ENCODE measurements at places on chromosomes 13 and 19.

- DNase-seq, result no peak
Observed at GRCh38 chr13:66528944-66529576, 701.1 kb downstream of the PCDH9 start.

DNA sequence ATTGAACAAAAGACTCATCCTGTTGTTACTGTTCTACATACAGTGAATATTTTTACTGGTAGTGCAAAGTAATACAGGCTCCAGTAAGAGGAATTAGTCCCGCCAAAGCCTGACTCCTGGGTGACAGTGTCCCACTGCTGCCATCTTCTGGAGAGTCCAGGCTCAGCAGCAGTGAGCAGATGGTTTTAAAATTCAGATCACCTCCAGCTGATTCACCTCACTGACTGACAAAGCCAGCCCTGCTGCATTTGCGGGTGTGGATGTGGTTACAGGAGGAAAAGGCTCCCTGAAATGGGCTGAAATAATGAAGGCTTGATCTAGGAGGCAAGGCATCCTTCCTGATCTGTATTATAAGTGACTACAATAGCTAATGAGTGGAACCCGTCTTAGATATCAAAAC lies 18.3 kb downstream of the PABPC3 start:
- DNase-seq, result no peak

DNA sequence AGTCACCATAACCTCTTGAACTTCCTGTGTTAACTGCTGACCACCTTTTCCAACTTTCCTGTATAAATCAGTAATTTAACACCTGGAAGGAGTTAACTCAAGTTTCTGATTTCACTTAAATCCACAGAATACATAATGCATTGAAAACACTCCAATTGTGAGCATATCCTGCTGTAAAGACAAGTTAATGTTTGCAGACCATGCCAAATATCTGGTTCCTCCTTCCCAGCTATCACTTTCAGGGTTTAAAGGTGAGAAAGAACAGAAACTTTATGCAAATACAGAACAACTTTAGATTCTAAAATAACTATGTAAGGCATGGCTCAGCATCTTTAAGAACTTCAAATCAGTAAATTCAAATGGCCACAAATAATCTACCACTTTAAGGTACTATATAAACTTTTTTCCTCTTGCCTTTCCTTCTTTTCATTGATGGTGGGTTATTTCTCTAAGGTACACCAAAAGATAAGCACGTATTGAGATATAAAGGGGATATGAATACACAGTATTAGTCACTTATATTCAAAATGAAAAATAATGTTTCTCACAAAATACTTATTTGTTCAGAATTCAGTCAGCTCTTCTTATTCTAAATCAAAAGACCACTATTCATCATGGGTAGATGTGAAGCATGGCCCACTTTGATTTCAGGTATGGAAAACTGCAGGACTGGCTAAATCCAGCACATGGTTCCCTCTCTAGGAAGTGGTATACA lies 6.6 kb upstream of the TPTE2 start:
- DNase-seq, result no peak

DNA sequence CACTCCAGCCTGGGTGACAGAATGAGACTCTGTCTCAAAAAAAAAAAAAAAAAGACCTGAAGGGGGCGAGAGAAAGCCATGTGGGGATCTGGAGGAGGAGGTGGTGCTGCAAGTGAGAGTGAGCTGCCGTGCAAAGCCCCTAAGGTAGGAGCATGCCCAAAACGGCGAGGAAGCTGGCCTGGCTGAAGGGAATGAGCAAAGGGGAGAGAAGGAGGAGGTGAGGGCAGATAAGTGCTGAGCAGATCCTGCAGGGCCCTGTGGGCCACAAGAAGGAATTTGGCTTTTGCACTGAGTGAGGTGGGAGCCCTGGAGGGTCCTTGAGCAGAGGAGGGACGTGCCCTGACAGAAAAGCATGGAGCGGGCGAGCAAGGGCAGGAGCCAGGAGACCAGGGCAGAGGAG lies 19.4 kb upstream of the ADGRE5 start:
- no peak for DNase-seq

DNA sequence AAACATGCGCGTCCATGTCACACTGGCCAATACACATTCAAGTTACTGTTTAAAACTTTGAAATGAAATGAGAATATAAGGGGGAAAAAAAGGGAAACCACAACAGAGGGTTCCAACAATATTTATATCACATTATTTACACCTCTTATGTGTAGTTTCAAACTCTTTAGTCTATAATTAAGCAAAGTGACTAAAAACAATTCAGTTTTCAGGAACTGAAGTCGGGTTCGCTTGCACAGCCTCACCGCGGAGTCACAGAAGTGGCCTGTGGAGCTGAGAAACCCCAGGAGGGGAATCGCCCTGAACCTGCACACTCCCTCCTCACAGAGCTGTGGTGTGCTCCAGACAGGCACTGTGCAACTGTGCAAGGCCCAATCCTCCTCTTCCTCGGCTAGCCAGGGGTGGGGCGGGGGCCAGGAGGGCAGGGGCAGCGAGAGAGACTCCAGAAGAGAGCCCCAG lies 75.9 kb downstream of the STK24 start:
- no peak for DNase-seq

- no peak for DNase-seq
Observed at GRCh38 chr13:38093425-38093824, 223.9 kb upstream of the TRPC4 start.

GRCh38 chr13:45833242-45833641 lies 18.3 kb downstream of the SIAH3 start:
- no peak for DNase-seq

DNA sequence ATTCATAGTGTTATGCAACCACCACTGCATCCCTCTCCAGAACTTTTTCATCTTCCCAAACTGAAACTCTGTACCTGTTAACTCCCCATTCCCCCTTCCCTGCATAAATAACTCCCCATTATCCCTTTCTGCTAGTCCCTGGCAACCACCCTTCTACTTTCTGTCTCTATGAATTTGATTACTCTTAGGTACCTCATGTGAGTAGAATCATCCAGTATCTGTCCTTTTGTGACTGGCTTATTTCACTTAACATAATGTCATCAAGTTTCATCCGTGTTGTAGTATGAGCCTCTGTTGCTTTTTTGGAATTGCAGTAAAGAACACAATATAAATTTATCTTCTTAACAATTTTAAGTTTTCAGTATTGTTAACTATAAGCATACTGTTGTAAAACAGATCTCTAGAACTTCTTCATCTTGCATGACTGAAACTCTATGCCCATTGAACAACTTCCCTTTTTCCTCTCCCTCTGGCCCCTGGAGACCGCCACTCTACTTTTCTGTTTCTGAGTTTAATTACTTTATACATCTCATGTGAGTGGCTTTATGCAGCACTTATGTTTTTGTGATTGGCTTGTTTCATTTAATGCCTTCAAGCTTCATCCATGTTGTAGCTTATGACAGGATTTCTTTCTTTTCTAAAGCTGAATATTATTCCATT lies 87.3 kb upstream of the ABCC4 start:
- DNase-seq, result no peak

DNA sequence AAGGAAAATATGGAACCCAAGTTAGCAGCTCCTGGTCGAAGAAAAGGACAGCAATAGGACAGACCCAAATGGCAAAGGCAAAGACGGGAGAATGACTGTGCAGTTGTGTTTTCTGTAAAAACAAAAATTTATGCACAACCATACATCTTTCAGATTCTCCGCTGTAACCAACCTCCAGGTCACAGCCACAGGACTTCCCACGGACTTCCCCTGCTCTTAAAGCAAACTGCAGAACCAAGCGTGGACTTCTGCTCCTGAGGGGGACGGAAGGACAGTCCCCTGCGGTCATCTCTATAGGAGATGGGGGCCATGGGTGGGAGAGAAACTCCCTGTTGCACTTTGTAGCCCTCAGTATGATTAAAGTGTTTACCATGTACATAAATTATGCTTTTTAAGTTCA lies 2.5 kb downstream of the GRTP1 start:
- DNase-seq, result no peak

- DNase-seq, result no peak
Observed at GRCh38 chr19:1421958-1422305, 14.5 kb downstream of the DAZAP1 start.

DNA sequence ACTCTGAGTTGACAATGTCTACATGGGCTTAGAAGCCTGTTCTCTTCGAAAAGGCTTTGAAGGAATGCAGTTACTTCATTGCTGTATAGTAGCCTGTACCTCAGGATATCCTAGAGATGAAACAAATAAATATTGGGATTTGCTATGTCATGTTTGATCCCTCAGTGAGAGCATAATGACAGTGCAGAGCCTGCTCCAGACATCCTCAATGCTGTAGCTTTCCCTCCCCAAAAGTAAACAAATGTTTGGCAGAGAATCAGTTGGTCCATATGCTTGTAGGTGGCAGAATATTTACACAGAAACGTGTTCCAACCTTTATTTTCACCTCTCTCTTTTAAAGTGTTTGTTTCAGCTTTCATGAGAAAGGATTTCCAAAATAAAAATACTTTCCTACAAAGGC lies 515.3 kb upstream of the SGCG start:
- DNase-seq, result no peak

DNA sequence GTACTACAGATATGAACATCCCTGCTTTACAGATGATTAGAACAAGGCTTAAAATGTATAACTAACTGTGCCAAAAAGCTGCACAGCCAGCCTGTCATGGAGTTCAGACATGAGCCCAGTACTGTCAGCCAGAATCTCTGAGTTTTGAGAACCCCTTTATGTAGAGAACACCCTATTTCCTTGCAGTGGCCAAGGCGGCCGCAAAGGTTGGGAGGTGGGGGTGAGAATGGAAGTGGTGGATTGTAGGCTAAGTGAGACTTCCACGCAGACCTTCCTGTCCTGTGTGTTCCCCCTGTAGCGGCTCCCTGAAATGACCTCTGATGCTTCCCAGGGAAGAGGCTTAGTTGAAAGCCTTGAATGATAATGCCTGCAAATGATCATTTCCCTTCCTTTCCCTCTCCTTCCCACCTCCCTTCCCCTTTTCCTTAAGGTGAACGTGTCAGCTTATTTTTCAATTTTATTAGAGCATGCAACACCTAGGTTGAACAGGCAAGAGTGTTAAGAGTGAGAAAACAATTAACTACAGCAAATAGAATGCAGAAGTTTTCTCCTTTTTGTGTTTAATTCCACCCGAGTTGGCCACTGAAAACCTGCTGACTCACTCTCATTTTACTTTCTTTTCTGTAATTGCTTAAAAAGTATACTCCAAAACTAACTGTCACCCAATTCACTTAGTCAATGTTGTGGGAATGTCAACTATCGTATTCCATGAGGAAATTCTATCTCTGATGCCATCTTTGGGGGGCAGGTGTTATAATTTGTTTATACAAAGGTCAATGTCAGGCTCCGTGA lies 167.0 kb upstream of the EDNRB start:
- no peak for DNase-seq

GRCh38 chr19:56133858-56134653 lies 7.0 kb upstream of the ZNF444 start:
- no peak for DNase-seq

DNA sequence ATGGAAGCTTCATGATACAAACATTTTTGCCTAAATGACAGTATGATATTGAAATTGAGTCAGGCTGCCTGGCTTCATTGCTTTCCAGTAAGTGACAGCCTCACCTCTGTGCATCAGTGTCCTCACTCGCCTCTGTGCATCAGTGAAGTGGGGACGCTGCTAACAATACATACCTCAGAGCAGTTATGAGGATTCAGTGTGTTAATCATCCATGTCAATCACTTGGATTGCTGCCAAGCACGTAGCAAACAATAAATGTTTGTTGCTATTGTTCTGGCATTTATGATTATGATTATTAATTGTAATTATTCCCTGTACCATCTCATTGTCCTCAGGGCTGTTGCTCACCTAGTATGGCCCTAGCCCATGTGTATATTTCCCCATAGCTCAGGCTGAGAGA lies 8.8 kb downstream of the PPP2R1A start:
- no peak for DNase-seq

GRCh38 chr13:43347877-43348276 lies 324.5 kb downstream of the DNAJC15 start:
- DNase-seq, result no peak

GRCh38 chr13:113460599-113460998 lies 7.3 kb upstream of the ADPRHL1 start:
- DNase-seq, result no peak

DNA sequence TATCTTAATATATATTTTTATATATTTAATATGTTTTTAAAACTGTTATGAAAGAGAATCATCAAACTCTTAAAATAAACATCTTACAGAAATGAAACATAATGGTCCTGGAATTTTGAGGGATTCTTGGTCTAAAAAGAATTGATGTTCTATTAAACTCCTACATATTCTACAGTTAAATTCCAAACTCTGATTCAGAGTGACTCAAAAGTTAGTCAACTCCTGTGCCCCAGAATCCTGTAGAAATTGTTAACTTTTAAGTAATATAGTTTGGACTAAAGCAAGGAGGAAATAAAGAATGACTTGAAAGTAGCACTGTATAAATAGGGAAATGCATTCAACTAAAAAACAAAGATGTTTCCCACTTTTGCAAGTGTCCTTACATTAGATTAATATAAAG lies 47.7 kb downstream of the FNDC3A start:
- DNase-seq, result no peak

- no peak for DNase-seq
Observed at GRCh38 chr13:76717092-76717491, 169.1 kb downstream of the KCTD12 start.

DNA sequence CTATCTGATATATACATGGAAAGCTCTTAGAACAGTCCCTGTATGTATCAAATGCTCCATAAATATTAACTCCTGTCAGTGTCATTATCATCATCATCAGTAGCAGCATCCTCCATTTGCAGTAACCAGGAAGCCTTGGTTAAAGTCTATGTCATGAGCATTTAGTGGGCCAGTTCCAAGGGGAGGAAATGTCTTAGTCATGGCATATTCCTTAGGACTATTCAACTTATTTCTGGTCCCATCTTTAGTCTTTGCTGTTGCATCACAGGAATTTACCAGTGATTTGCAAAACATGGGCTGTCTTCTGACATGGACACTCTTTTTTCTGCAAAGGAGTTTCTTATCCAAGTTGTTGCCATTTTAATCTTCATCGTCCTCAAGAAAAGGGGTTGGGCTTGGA lies 98.4 kb downstream of the WDFY2 start:
- DNase-seq, result no peak

DNA sequence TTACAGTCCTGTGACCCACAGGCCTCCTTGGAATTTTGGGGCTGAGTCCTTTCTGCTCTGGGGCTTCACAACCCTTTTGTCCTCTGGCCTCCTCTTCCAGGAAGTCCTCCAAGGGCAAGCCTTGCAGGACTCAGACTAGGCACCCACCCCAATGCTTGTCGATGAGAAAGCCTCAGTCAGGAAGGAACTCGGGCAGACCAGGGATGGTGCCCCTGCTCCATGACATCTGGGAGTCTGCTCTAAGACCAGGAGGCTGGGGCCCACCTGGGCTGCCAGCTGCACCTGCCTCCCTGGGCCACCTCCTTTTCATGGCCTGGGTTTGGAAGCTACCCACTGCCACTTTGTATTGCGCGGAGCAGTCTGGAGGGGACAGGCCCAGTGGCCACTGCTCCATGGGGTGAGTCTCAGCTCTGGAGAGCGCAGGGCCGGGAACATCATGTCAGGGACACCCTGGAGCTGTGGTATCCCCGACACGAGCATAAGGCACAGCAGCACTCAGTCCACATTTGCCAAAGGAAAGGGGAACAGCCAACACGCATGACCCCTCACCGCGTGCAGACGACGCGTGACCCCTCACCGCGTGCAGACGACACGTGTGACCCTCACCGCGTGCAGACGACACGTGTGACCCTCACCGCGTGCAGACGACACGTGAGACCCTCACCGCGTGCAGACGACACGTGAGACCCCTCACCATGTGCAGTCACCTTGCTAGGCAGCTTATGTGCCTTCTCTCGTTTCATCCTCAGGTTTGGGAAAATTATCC lies 10.8 kb downstream of the C2CD4C start:
- DNase-seq, result no peak
